ENCODE measurements at places on chromosomes 13 and 19. TPM values are rescaled to one million over a fixed set of nuclear protein-coding genes. Genes with fewer than 3 reads are reported as not detected.

DNA sequence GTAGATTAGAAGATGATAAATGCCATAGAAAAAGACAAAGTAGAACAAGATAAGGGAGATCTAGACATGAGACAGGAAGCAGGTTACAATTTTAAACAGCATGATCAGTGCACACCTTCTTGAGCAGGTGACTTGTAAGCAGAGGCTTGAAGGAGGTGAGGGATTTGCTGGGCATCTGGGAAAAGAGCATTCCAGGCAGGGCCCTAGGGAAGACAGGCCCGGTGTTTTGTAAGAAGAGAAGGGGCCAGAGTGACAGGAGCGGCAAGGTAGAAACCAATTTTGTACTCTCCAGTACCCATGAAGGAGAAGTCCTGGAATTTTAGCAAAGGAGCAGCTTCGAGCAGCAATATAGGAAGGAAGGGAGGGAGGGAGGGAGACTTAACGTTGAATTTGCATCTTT is 296.5 kb downstream of the MZT1 start:
- no peak overlapping the region for H3K27ac ChIP-seq
- H3K36me3 ChIP-seq, result no peaks in the 10 kb centered on the region
- H3K4me3 ChIP-seq, result no peak overlapping the region
- no peaks in the 10 kb centered on the region for H3K4me1 ChIP-seq
- H3K27me3 ChIP-seq, result no peaks in the 10 kb centered on the region

- peaks cover 100% of the 10 kb centered on the region for H3K36me3 ChIP-seq
- H3K4me3 ChIP-seq, result peak overlapping the region; percentile 69
- DNase-seq, result peak; percentile 80
These were observed 44.5 kb downstream of the ACTN4 start for GRCh38 chr19:38691938-38692457.

DNA sequence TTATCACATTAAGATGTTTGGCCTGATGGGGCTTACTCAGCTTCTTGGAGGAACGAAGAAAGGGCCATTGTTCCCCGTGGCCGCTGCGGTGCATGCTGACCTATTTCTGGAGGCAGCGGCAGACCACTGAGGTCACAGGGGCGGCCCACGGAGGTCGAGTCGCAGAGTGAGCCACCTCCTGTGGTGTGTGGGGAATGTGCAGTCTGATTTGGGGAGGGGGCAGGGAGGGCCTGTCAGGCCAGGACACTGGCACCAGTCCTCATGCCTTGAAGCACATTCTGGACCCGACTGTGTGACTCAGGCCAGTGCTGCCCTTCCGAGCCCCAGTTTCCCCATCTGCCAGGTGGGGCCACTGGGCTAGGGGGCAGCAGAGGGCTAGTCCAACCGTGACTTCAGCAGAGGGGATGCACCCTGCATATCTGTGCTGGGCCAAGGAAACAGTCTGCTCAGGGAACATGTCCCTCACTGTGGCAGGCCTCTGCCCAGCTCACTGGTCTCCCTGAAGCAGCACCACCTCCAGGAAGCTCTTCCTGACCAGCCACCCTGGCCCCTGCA is 6.3 kb downstream of the SLC7A10 start:
- no peak overlapping the region for H3K4me3 ChIP-seq
- no peaks in the 10 kb centered on the region for H3K36me3 ChIP-seq
- peaks cover 73% of the 10 kb centered on the region for H3K27me3 ChIP-seq
- peaks cover 8% of the 10 kb centered on the region for H3K4me1 ChIP-seq
- no peak overlapping the region for H3K27ac ChIP-seq

DNA sequence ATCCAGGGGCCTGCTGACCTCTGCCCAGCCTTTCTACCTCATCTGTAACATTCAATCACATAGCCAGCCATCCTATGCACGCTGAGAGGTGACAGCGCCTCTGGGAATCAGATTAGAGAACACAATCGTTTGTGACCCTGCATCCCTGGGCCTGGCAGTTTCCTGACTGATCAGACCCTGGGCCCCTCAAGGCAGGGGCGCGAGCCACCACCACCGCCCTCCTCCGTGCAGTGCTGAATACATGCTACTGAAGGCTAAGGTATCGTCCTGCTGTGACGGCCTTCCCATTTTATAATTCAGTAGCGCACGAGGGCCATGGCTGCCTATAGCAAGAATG is 1.3 kb downstream of the TMTC4 start:
- DNase-seq, result no peak
- H3K36me3 ChIP-seq, result peaks cover 14% of the 10 kb centered on the region
- H3K4me3 ChIP-seq, result peak overlapping the region; percentile 70
- peaks cover 13% of the 10 kb centered on the region for H3K27me3 ChIP-seq

The SOX1 gene
- not detected for total RNA-seq

The CYP4F22 gene
- not detected for total RNA-seq

All from Calu3 (cell line).